ENCODE measurements at places on chromosomes 3 and 15. TPM values are rescaled to one million over a fixed set of nuclear protein-coding genes. Genes with fewer than 3 reads are reported as not detected.

GRCh38 chr3:56323986-56324420, 144.3 kb downstream of the ERC2 start:
- DNase-seq = no peak

- no peak for DNase-seq
Measured at GRCh38 chr15:26759986-26760385, 12.9 kb downstream of the GABRB3 start.

- peak; percentile 57 for DNase-seq
Measured at GRCh38 chr15:78035321-78035751, 42.2 kb downstream of the TBC1D2B start.

- DNase-seq = no peak
Measured at GRCh38 chr3:156750191-156750873, 75.8 kb upstream of the LEKR1 start.

DNA sequence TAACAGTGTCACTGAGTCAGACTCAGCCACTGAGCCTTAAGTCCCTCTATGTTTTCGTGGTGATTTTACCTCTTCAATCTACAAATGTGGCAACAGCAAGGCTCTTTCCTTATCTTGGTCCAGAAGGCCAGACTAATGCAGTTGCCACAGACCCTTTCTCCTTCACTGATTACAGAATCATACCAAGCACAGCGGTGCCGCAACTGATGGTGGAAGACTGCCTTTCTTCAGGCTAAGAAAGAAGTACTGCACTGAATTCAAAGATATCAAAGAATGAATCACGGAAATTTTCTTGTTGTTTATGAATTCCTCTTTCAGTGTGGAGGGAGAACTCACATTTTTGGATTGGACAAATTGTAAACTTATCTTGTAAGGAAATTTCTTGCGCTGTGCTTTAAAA, 18.6 kb downstream of the DCP1A start:
- no peak for DNase-seq

Gene GLCE
- total RNA-seq = 9.5 TPM

Gene ROPN1B
- total RNA-seq = not detected

Gene CLCN2
- 4.0 TPM for total RNA-seq

Measured in posterior vena cava (tissue), 2 donors.